NCI-H2029 treated with DMSO at 0.1 percent for 48 hours (cell line): ENCODE measurements at places on chromosomes 2 and 18.

DNA sequence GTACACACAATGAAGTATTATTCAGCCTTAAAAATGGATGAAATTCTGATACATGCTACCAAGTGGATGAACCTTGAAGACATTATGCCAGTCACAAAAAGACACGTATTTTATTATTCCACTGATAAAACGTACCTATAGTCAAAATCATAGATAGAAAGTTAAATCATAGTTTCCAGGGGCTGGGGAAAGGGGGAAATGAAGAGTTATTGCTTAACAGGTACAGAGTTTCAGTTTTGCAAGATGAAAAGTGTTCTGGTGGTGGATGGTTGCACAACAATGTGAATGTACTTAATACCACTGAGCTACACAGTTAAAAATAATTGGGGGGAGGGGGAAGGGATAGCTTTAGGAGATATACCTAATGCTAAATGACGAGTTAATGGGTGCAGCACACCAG lies 279.0 kb upstream of the STON1 start:
- DNase-seq = no peak

DNA sequence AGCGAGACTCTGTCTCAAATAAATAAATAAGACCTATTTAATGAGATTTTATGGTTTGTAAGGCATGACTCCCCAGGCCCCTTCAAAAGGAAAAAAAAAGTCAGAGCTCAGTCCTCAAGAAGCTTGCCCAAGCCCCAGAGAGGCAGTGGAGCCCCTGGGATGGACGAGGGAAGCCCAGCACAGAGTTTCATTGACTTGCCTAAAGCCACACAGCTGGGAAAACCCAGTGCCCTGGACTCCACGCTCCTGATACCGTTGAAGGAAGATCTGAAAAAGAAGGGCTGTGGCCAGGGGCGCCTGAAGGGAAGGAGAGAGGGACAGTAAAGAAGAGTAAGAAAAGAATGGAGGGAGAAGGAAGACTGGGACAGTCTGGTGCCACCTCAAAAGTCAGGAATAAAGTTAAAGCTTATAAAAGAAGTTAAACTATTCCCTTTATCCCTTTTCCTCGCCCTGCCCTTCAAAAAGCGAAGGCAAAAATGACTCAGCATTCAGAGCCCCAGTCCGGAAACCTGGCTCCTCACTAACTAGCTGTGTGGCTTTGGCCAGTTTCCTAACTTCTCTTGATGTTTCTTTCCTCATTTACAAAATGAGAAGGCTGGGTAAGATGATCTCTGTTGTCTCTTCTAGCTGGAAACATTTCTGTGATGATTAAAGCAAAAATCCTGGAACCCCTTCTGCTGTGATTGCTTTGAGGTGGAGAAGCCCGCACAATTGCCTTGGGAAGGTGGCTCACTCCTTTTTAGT lies 46.7 kb downstream of the LYPD1 start:
- no peak for DNase-seq

DNA sequence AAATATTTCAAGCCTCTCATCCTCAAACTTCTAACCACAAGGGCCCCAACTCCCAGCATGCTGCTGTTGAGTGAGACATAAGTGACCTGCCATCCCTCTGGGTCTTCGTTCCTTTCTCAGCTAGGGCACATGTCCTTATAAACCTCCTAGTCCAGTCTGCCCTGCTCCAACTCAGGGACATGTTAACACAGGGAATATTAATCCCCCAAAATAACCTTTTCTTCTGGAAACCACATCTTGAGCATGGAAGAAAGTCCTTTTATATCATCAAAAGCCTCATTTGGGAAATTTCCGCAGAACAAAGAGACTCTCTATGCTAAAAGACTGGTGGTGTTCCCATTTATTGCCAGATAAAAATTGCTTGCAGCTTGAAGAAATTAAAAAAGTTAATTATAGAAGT lies 14.4 kb downstream of the TNP1 start:
- DNase-seq = no peak

- peak; percentile 20 for DNase-seq
These were observed at the start of gene LYPD1 for GRCh38 chr2:132669908-132670495. Gene LYPD1, minus strand, starts transcription at chr2:132670205. Its CDS starts 273 bp downstream, at chr2:132669932.

GRCh38 chr18:63105636-63106316 lies 213.8 kb downstream of the BCL2 start:
- no peak for DNase-seq

DNA sequence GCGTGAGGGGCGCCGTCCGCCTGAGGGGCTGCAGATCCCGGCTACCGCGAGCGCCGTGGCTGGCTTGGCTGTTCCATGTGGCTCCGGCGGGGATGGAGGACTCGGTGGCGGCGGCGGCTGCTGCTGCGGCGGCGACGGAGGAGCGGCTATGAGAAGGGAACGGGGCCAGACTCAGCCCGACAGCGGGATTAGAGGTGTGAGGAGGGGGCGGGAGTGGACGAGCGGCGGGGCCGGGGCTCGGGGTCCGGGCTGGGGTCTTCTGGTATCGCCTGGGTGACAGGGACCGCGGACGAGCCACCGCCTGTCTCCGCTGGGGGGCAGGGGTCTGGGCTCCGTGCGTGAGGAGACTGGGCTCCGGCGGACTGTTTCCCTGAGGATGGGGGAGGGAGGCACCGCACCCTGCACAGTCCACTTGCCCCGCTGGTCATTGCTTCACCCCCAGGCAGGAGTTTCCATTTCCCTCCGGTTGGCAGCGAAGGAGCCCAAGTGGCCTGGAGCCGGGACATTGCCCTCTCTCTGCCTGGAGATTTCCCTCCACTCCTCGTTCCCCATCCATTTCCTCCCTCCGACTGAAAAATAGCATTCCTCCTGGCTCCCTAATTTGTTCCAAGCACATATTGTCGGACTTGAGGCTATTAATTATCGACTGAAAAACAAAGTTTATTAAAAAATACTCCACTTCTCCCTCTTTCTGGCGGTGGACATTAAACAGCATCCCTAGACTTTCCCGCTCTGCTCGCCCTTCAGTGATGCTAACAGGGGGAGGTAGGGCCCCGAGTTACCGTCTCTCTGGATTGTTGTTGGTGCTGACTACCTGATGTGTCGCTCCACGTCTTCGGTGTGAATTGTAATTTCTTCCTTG lies 577 bp downstream of the EHBP1 start:
- DNase-seq = no peak

GRCh38 chr2:7037340-7038333 lies 120.4 kb downstream of the RNF144A start:
- no peak for DNase-seq

GRCh38 chr2:14960686-14961324 lies 328.3 kb downstream of the LRATD1 start:
- no peak for DNase-seq

DNA sequence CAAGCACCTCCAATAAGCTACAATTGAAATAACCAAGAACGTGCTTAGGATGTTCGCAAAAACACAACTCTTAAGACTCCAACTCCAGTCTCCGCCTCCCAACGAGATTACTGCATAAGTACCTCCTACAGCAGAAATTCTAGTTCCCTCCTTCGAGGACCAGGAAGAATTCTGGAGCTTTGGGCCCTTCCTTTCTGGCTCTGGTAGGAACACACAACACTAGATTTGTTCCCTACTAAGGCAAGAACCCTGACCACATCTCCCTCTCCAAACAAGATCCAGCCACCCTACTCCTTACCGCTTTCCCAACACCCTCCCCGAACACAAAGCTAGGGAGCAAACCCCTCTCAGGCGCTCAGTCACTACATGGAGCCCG lies 721 bp downstream of the ADAM17 start:
- no peak for DNase-seq

DNA sequence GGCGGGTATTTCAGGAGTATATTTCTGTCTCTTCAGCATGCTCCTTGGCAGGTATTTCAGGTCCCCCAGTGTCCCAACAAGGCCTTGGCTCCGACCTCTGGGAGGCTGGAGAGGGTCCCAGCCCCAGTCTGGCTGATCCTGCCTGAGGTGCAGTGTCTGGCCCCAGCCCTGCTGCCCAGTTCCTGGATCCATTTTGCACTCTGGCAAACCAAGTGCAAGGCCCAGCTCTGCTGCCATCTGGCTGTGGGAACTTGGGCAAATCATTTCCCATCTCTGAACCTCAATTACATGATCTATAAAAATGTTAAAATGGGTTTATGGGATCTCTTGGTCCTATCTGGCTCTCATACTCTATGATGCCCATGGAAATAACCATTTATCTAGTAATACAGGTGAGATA lies 63.6 kb downstream of the ZBTB7C start:
- no peak for DNase-seq

DNA sequence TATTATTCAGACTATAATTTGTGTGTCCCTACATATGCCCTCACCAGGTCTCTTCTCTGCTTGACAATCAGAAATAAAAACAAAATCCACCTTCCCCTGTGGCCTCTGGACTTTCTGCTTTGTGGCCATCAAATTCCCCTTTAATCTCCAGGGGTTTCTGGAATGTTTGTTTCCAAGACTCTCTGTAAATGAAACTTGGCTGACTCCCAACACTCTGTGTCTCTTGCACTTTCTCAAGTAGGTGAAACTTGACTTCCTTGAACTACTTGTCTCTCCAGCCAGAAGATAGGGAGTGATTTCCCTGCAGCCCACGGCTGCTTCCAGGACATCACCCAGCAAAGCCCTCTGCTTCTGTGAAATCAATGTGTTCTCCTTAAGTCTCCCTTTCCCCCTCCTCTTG lies 54.1 kb upstream of the AQP4 start:
- no peak for DNase-seq

GRCh38 chr2:171084128-171084527 lies 76.6 kb downstream of the TLK1 start:
- no peak for DNase-seq

DNA sequence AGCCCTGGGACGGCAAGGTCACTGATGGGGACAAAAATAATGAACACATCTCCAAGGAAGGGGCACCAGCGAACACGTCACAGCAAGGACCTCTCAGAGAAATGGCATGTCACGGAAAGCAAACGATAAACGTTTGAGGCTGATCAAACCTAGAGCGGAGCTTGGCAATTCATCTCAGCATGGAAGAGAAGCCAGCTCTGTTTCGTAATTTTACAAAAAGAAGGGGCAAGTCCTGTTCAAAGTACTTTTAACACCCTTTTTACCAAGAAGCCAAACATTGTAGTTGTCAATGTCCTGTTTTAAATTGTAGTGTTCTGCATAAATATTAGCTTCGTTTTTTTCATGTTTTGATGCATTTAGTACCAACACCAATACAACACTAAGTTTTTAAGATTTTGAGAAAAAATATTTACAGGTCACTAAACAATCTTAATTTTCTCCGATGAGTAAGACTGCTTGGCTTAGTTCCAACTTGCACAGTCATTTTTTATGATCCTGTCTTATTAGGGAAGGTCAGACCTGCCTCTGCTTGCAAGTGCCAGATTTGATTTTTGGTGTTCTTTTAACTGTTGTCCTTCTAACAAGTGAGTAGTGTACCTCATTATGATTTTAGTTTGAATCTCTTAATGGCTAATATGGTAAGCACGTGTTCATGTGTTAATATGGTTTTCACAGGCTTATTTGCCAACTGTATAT lies 818.5 kb upstream of the SALL3 start:
- no peak for DNase-seq

- DNase-seq = no peak
These were observed 3.8 kb upstream of the ATP6V1C2 start for GRCh38 chr2:10717628-10718027.

GRCh38 chr2:164567335-164567989 lies 53.8 kb downstream of the GRB14 start:
- no peak for DNase-seq

DNA sequence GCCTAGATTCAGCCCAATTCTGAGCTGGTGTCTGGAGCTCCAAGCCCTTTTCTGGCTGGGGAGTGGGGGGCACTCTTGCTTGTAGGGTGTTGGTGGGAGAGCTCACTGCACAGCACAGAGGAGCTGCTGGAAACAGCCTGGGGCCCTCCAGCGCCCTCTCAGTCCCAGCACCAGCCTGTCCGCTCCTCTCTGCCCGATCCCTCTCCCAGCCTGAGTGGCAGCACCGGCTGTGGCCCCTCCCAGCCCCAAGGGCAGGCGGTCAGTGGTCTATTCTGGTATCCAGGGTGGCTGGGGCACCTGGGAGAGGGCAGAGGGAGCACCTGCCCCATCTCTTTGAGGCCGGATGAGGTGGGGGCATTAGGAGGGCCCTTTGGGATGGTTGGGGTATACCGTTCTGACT lies 13.2 kb upstream of the DES start:
- DNase-seq = no peak

GRCh38 chr2:127631541-127631996 lies 14.4 kb upstream of the GPR17 start:
- DNase-seq = no peak

GRCh38 chr2:182377467-182377866 lies 49.4 kb downstream of the PDE1A start:
- no peak for DNase-seq

DNA sequence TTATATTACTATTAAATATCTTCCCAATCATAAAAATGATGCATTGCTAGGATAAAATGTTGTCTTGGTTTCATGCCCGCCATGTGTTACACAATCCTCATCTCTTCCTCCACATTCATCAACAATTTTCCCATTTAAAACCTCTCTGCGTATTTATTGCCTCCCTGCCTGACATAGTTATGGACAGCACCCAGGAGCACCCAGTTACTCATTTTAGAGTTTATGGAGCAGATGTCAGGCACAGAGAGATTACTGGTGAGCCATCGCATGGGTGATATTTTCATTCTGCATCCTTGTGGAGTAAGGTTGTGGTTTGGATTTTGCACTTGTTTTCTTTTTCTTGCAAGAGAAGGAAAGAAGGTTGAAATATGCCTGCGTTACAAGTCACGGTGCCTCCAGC lies 116.7 kb upstream of the NPAS2 start:
- DNase-seq = no peak

DNA sequence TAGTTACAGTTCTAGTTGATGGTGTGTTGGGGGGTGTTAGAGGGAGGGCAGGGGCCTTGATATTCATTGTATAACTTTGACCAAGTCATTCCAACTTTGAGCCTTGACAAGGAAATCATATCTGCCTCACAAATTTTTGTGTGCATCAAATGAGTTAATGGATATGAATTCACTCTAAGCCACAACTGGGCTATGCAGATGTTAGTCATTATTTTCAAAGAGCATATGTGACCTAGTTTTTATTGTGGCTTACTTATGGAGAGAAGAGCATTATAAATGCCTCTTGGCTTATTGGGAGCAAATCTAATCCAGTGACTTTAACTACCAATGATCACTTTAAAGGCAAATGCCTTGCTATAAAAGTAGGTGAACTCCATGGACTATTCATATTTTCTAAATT lies 250.2 kb downstream of the LPIN1 start:
- no peak for DNase-seq

DNA sequence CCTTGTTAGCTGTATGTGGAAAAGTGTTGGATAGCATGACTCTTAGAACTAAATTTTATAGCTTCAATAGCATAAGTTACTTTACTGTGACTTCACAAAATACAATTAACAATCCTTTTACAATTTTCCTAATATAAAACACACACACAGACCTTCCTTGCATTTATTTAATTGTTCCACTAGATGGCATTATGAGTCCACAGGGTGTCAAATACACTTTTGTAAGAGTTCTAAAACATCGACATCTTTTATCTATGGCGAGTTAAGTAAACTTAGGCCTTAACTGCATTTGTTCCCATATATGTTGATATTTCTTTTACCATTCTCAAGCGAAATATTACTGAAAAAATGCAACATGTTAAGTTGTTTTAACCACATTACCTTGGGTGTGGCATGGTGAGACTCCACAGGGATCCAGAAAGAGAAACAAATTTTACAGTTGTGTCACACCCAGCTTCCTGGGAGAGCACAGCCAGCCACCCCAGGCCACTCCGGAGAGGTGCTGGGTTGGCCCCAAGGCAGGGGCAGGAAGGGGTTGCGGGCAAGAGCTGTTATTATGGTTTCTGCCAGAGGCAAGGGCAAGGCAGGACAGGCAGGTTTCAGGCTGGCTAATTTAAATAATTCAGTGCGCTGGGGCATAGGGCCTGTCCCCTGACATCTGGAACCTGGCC lies 312.4 kb upstream of the MC4R start:
- DNase-seq = peak; percentile 61

- DNase-seq = no peak
These were observed 1354.5 kb upstream of the ZEB2 start for GRCh38 chr2:145874466-145874865.
